Anterior cingulate cortex (tissue), 58 donors: ENCODE measurements at places on chromosomes 11 and 22.

- DNase-seq, result no peak
Measured at GRCh38 chr22:43232445-43232844, 45.5 kb upstream of the TTLL12 start.

- DNase-seq, result no peak
Measured at GRCh38 chr11:87775036-87775435, 400.2 kb downstream of the RAB38 start.

- DNase-seq, result no peak
Measured at GRCh38 chr11:1792461-1792860, 28.7 kb upstream of the CTSD start.

- DNase-seq, result no peak
Measured at GRCh38 chr11:62805961-62806441, 761 bp upstream of the NXF1 start.

- no peak for DNase-seq
Measured at GRCh38 chr11:43918662-43919061, 23.8 kb upstream of the C11orf96 start.

DNA sequence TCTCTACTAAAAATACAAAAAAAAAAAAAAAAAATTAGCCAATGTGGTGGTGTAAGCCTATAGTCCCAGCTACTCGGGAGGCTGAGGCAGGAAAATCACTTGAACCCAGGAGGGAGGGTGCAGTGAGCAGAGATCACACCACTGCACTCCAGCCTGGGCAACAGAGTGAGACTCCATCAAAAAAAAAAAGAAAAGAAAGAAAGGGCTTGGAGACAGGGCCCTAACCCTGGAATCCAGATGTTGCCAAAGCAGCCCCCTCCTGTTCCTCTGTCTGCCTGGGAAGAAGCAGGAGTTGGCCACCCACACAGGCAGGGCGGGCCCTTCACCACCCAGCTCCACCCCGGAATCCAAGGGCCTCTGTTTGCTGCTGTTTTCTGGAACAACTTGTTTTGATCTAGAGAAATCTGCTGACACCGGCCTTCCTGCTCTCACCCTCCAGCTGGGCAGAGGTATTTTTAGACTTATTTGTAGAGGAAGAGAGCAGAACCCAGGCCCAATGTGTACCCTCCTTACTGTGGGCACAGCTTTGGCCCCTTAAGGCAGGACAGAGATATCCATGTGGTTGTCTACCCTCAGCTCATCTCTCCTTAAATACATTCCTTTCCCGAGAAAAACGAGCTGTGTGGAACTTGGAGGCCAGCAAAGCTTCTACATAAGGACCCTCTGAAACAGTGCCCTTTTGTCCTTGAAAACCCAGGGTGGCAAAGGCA, 2.7 kb upstream of the NEAT1 start:
- peak; percentile 63 for DNase-seq

DNA sequence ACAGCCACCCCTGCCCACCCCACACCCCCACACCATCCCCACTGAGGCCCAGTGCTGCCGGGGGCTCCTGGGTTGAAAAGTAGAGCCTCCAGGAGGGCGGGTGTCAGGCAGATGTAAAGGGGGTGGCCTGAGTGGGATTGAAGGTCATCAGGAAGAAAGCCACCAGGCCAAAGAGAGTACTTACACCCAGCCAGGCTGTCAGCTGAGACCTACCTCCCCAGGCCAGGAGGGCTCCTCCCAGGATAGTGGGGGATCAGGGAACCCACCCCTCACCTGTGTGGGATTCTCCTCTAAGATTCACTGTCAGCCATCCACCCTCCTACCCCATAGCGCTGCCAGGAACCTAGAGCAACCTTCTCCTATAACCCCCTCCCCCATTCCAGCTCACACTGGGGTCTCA, 17.2 kb upstream of the FCHSD2 start:
- no peak for DNase-seq

- no peak for DNase-seq
Measured at GRCh38 chr11:70164705-70165104, 38.4 kb upstream of the FADD start.

- no peak for DNase-seq
Measured at GRCh38 chr11:125331357-125332035, 164.6 kb downstream of the FEZ1 start.

DNA sequence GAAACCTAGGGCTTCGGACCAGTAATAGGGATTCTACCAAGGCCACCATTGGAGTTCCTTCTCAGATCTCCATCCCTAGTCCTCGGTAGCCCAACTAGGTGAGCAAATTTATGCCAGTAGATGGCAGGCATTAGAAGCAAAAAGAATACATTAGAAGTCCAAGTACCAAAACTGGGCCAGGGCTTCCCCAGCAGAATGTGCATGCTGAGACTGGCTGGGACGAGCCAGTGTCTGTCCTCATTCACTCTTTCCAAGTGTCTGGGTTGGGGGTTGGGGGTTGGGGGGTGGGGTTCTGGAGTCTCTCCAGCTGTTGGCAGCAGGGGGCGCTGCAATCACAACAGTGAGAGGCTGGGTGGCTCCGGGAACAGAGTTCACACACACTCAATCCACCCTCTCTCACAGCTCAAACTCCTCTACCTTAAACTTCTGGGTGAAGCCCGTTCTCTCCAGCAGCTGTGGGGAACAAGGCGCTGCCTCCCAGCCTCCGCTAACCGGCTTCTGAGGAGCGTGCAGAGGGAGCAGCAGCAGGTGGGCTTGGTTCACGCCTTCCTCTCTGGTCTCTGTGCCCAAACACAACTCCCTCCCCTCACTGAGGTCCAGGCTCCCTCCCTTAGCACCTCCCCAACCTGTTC, 57.5 kb downstream of the BTG4 start:
- DNase-seq, result peak; percentile 66

DNA sequence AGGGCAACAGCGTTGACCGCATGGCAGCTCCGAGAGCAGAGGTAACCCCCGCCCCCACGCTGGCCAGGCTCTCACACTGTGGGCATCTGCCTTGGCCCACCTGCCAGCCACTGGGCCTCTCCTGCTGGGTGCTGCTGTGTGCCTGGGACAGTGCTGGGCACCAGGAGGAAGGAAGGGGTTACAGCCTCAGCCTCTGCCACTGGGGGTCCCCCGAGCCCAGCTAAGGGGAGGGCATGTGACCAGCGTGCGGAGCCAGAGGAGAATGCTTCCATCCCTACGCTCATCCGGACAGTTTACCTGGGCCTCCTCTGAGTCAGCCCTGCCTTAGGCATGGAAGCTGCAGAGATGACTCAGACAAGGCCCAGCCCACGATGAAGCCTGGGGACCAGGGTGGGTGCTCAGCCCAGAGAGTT, 10.9 kb downstream of the NCF4 start:
- DNase-seq, result no peak

DNA sequence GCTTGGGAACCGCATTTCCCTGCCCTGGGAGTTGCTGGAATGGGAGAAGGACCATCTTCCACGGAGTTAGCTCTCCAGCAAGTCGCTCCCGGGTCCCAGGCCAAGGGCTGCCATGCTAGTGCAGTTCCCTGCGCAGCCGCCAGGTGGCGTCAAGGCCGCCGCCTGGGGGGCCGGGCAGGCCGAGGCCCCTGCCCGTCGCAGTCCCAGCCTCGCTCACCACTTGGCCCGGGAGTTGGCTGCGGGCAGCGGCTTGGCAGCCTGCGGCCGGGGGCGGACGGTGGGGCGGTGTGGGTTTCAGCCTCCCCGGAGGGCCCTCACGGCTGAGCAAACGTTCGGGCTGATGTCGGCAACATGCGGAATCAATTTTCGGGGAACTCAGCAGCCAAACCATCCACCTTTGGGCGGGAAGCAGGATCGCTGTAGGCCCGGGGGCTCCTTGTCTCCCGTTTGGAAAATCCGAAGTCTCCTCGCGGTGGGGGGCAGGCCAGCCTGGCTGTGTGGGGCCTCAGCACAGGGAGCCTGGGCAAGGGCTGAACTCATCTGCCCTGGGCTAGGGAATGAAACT, 415.1 kb downstream of the SOX6 start:
- no peak for DNase-seq
